ENCODE measurements at places on chromosomes 6 and 20. TPM values are rescaled to one million over a fixed set of nuclear protein-coding genes. Genes with fewer than 3 reads are reported as not detected.

DNA sequence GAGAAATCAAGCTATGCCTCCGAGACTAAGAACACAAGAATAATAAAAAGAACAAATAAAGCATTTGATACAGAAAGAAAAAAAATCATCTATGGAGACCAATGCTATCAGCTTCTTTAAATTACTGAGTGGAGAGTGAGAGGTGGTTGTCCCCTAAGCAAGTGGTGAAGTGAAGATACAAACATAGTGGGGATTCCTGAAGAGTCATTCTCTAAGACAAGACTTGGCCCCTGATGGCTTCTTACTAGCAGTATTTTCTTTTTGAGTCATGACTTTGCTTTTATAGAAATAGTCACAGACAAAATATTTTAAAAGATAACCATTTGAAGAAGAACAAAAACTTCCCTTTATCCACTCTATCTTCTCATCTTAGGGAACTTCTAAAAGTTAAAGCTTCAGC, 261.4 kb upstream of the PRDM1 start:
- no peak for DNase-seq

DNA sequence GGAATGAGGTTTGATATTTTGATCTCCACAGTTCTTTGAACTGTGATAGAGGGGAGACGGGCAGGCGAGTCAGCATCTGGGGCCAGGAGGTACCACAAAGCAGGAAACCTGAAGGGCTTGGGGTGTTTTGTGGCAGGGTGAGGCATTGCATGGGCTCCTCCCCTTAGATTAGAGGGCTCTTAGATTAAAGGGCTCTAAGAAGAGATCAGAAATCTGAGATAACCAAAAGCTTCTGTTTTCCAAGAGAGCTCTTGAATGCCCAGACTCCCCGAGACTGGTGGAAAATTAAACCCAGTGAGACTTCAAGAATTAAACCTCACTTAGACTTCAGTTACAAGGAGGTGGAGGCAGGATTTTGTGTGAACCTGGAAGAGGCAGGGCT, 2.4 kb upstream of the GPX5 start:
- DNase-seq, result no peak

The BMP7 gene
- 22.2 TPM for total RNA-seq

GRCh38 chr6:125304970-125305660, 3.3 kb upstream of the HDDC2 start:
- DNase-seq, result no peak

The BPIFB4 gene
- not detected for total RNA-seq

The DPM1 gene
- total RNA-seq, result 34.5 TPM

The TSPYL1 gene
- total RNA-seq, result 92.5 TPM

DNA sequence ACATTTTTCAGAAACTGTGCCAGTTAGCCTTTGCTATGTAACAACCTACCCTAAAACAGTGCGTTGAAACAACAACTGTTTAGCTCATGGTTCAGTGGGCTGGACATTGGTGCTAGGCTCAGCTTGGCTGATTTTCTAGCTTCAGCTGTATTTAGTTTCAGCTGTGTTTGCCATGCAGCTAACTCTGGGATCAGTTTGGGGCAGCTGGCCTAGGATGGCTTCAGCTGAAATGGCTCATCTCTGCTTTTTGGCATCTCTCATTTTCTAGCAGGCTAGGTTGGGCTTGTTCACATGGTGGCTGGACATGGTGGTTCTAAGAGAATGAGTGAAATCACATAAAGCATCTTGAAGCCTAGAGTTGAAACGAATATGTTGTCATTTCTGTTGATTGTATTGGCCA, 464.2 kb downstream of the QKI start:
- no peak for DNase-seq

- DNase-seq, result no peak
Measured at GRCh38 chr6:144590532-144590931, 305.4 kb downstream of the UTRN start.

The AKIRIN2 gene
- 84.1 TPM for total RNA-seq

GRCh38 chr6:141688916-141689315, 443.8 kb upstream of the GJE1 start:
- no peak for DNase-seq

- no peak for DNase-seq
Measured at GRCh38 chr6:167094436-167094819, 28.5 kb upstream of the CCR6 start.

GRCh38 chr6:45772886-45773495, 242.7 kb downstream of the CLIC5 start:
- DNase-seq, result no peak

- DNase-seq, result no peak
Measured at GRCh38 chr20:61879303-61879620, 186.4 kb downstream of the TAF4 start.

All from mesothelial cell of epicardium (in vitro differentiated cells).